ENCODE measurements at places on chromosomes 16 and 17.

DNA sequence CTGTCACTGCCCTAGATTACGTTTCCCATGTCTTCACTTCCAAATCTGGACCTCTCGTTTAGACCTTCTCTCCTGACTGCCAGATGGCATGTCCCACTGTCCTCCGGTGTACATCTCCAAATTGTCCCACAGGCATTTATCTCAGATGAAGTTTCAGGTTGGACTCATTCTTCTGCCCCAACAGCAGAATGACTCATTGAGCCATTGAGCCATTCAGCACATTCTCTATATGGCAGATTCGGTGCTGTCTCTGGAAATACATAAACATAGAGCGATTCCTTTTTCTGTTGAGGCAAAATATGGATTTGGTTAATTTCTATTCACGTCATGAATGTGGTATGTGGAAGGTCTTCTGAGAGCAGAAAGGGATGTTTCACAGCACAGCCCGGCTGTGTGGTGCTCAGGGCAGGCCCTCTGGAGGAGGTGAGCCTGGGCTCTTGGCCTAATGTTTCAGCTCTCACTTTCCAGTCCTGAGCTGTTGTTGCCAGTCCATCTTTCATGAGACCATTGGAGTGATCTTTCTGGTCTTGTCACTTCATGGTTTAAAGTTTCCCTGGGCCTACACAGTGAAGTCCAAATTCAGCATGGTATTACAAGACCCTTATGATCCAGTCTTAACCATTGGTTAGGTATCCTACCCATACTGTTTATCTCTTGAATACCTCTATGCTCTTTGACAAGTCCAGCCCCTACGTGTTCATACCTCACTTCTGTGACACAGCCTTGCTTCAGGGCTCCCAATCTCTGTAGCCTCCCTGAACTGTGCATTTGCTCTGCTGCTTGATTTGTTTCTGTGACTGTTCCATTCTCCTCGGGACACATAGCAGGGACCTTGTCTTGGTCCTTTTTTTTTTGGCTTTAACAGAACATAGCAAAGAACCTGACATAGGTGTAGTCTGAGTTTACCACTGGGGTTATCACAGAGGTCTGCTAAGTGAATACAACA is 15.9 kb downstream of the HAPSTR1 start:
- H3K36me3 ChIP-seq, result no peaks in the 10 kb centered on the region
- peaks cover 71% of the 10 kb centered on the region for H3K4me1 ChIP-seq
- H3K4me3 ChIP-seq, result no peak overlapping the region
- no peak for DNase-seq
- no peaks in the 10 kb centered on the region for H3K27me3 ChIP-seq
- H3K27ac ChIP-seq, result no peak overlapping the region

GRCh38 chr16:14963281-14964173 is 11.3 kb upstream of the PDXDC1 start:
- no peak for DNase-seq
- no peaks in the 10 kb centered on the region for H3K27me3 ChIP-seq
- no peaks in the 10 kb centered on the region for H3K4me1 ChIP-seq
- H3K4me3 ChIP-seq, result no peak overlapping the region
- H3K36me3 ChIP-seq, result no peaks in the 10 kb centered on the region
- no peak overlapping the region for H3K27ac ChIP-seq

- no peaks in the 10 kb centered on the region for H3K4me1 ChIP-seq
- no peak overlapping the region for H3K4me3 ChIP-seq
- H3K36me3 ChIP-seq, result no peaks in the 10 kb centered on the region
- no peak for DNase-seq
Observed at GRCh38 chr16:82129881-82130280, 40.1 kb downstream of the MPHOSPH6 start.

DNA sequence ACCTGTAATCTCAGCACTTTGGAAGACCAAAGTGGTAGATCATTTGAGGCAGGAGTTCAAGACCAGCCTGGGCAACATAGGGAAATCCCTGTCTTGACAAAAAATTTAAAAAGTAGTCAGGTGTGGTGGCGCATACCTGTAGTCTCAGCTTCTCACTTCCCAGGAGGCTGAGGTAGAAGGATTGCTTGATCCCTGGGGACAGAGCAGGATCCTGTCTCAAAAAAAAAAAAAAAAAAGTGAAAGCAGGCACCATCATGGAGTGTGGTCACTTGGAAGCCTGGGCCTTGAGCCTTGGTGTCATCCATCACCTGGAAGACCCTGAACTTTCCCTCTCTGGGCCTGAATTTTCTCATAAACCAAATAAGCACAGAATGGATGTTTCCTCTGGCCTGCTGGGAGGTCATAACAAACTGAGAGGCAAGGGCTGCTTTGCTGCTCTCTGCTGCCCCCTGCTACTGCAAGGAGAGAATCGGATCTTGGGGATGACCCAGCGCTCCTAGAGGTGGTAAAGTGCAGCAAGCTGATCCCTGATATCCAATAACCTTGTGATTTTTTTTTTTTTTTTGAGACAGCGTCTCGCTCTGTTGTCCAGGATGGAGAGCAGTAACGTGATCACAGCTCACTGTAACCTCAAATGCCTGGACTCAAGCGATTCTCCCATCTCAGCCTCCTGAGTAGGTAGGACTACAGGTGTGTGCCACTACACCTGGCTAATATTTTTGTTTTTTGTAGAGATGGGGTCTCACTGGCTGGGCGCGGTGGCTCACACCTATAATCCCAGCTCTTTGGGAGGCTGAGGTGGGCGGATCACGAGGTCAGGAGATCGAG is 75.9 kb upstream of the RNU2-1 start:
- no peaks in the 10 kb centered on the region for H3K27me3 ChIP-seq
- no peaks in the 10 kb centered on the region for H3K36me3 ChIP-seq
- DNase-seq, result no peak
- H3K27ac ChIP-seq, result no peak overlapping the region
- no peak overlapping the region for H3K4me3 ChIP-seq

GRCh38 chr16:81445143-81445961 is 744 bp downstream of the CMIP start:
- H3K27ac ChIP-seq, result peak overlapping the region; percentile 89

DNA sequence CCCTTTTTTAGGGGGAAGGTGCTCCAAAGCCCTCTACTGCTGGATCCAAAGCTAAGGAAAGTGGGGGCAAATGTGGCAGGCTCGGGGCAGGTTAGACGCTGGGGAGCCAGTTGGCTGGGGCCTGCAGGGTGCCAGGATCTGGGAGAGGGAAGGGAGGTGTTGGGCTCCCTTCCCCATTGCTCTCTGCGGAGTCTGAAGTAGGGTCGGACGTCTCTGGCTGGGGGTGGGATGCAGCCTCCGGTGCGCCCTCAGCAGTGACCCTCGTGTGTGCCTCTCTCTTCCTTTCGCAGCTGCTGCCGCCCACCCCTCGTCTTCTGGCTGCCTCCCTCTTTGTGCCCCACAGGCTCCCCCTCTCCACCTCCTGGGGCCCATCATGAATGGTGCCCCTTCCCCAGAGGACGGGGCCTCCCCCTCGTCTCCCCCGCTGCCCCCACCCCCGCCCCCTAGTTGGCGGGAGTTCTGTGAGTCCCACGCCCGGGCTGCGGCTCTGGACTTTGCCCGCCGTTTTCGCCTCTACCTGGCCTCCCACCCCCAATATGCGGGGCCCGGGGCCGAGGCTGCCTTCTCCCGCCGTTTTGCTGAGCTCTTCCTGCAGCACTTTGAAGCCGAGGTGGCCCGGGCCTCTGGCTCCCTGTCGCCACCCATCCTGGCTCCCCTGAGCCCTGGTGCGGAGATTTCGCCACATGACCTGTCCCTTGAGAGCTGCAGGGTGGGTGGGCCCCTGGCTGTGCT is 2.2 kb downstream of the SH2B1 start:
- no peaks in the 10 kb centered on the region for H3K27me3 ChIP-seq
- H3K4me1 ChIP-seq, result no peaks in the 10 kb centered on the region
- H3K27ac ChIP-seq, result no peak overlapping the region
- H3K36me3 ChIP-seq, result no peaks in the 10 kb centered on the region
- no peak overlapping the region for H3K4me3 ChIP-seq

- no peaks in the 10 kb centered on the region for H3K27me3 ChIP-seq
- H3K27ac ChIP-seq, result no peak overlapping the region
- DNase-seq, result no peak
- no peaks in the 10 kb centered on the region for H3K4me1 ChIP-seq
Observed at GRCh38 chr17:1073241-1073962, 76.5 kb downstream of the TIMM22 start.

GRCh38 chr17:65557349-65558310 is 3.8 kb downstream of the AXIN2 start:
- no peaks in the 10 kb centered on the region for H3K4me1 ChIP-seq
- no peaks in the 10 kb centered on the region for H3K36me3 ChIP-seq
- no peak overlapping the region for H3K27ac ChIP-seq
- DNase-seq, result no peak
- H3K4me3 ChIP-seq, result no peak overlapping the region
- H3K27me3 ChIP-seq, result no peaks in the 10 kb centered on the region

DNA sequence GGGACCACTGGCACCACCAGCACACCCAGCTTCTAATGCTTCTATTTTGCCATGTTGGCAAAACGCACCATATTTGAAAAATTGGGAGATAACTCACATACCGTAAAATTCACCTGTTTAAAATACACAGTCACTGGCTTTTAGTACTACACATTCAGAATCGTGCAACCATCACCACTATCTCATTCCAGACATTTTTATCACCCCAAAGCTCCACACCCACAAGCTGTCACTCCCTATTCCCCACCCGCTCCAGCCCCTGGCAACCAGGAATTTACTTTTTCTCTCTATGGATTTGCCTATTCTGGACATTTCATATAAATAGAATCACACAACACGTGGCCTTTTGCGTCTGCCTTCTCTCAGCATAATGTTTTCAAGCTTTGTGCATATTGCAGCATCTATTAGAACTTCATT is 25.0 kb downstream of the PPL start:
- H3K36me3 ChIP-seq, result no peaks in the 10 kb centered on the region
- H3K27ac ChIP-seq, result no peak overlapping the region
- H3K4me1 ChIP-seq, result peaks cover 35% of the 10 kb centered on the region
- no peaks in the 10 kb centered on the region for H3K27me3 ChIP-seq
- H3K4me3 ChIP-seq, result no peak overlapping the region
- DNase-seq, result no peak

DNA sequence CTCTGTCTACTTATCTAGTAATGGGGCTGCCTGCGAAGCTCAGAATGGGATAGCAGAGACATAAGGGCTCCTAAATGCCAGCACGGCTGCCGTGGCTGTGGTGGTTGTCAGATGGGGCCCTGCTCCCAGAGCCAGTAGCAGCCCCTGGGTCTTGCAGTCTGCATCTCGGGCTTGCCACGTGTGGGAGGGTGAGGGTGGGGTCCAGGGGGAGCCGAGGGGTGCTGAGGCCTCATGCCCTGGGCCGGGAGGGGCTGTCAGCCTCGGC is 88.8 kb upstream of the GSE1 start:
- H3K27ac ChIP-seq, result peak overlapping the region; percentile 82
- H3K4me3 ChIP-seq, result no peak overlapping the region
- no peaks in the 10 kb centered on the region for H3K36me3 ChIP-seq
- H3K27me3 ChIP-seq, result no peaks in the 10 kb centered on the region

DNA sequence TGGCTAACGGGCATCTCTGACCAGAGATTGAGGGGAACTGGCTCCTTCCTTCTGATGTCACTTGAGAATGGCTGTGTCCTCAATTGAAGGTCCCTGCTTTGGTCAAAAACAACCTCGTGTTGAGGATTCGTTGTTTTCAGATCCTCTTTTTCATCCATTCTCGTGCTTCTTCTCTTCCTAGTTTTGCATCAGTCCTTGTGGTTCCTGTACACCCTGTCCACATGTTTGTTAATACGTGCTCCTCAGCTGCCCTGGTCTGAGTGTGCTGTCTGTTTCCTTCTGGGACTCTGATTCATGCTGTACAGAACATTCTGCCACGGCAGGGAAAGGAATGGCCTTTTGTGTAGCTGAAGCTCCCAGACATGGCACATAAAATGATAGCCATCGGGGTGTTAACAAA is 863.2 kb upstream of the GOT2 start:
- no peaks in the 10 kb centered on the region for H3K36me3 ChIP-seq
- H3K27ac ChIP-seq, result no peak overlapping the region
- no peaks in the 10 kb centered on the region for H3K27me3 ChIP-seq
- no peaks in the 10 kb centered on the region for H3K4me1 ChIP-seq
- DNase-seq, result no peak

- DNase-seq, result no peak
- H3K27ac ChIP-seq, result no peak overlapping the region
- H3K4me3 ChIP-seq, result no peak overlapping the region
- H3K27me3 ChIP-seq, result no peaks in the 10 kb centered on the region
- no peaks in the 10 kb centered on the region for H3K36me3 ChIP-seq
Observed at GRCh38 chr17:68544111-68544915, 32.1 kb downstream of the PRKAR1A start.

- H3K4me1 ChIP-seq, result no peaks in the 10 kb centered on the region
- H3K27me3 ChIP-seq, result no peaks in the 10 kb centered on the region
- H3K4me3 ChIP-seq, result no peak overlapping the region
- no peak overlapping the region for H3K27ac ChIP-seq
- no peaks in the 10 kb centered on the region for H3K36me3 ChIP-seq
Observed at GRCh38 chr16:86103320-86103719, 204.4 kb downstream of the IRF8 start.

- no peaks in the 10 kb centered on the region for H3K4me1 ChIP-seq
- no peaks in the 10 kb centered on the region for H3K36me3 ChIP-seq
- no peaks in the 10 kb centered on the region for H3K27me3 ChIP-seq
- DNase-seq, result no peak
- no peak overlapping the region for H3K27ac ChIP-seq
- no peak overlapping the region for H3K4me3 ChIP-seq
Observed at GRCh38 chr16:79656553-79657115, 56.1 kb upstream of the MAF start.

GRCh38 chr17:68468788-68469187 is 11.5 kb upstream of the WIPI1 start:
- no peak for DNase-seq
- no peaks in the 10 kb centered on the region for H3K36me3 ChIP-seq
- H3K27ac ChIP-seq, result no peak overlapping the region
- H3K27me3 ChIP-seq, result no peaks in the 10 kb centered on the region
- no peaks in the 10 kb centered on the region for H3K4me1 ChIP-seq
- no peak overlapping the region for H3K4me3 ChIP-seq

DNA sequence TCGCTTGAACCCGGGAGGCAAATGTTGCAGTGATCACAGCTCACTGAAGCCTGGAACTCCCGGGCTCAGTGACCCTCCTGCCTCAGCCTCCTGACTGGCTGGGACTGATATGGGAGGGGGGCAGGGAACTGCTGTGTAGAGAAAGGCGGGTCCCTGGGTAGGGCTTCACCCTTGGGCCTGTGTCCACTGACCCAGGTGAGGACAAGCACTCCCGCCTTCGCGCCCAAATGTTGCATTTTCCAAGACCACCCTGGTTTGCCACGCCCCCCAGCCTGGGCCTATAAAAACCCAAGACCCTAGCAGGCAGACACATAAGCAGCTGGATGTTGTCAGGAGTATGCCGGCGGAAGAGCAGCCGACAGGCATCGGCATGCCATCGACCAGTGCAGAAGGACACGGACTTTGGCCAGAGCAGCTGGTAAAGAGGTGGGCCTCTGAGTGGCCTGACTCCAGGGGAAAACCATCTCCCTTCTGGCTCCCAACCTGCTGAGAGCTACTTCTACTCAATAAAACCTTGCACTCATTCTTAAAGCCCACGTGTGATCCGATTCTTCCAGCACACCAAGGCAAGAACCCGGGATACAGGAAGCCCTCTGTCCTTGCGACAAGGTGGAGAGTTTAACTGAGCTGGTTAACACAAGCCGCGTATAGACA is 19.1 kb downstream of the SMYD4 start:
- H3K36me3 ChIP-seq, result no peaks in the 10 kb centered on the region
- H3K4me3 ChIP-seq, result no peak overlapping the region
- peak overlapping the region; percentile 63 for H3K27ac ChIP-seq
- H3K27me3 ChIP-seq, result no peaks in the 10 kb centered on the region

Measured in right lobe of liver (tissue), 6 donors.